ENCODE measurements at places on chromosomes 13 and 19.
A peak's percentile ranks its signal among the peaks of the same experiment; 100 is the strongest.

DNA sequence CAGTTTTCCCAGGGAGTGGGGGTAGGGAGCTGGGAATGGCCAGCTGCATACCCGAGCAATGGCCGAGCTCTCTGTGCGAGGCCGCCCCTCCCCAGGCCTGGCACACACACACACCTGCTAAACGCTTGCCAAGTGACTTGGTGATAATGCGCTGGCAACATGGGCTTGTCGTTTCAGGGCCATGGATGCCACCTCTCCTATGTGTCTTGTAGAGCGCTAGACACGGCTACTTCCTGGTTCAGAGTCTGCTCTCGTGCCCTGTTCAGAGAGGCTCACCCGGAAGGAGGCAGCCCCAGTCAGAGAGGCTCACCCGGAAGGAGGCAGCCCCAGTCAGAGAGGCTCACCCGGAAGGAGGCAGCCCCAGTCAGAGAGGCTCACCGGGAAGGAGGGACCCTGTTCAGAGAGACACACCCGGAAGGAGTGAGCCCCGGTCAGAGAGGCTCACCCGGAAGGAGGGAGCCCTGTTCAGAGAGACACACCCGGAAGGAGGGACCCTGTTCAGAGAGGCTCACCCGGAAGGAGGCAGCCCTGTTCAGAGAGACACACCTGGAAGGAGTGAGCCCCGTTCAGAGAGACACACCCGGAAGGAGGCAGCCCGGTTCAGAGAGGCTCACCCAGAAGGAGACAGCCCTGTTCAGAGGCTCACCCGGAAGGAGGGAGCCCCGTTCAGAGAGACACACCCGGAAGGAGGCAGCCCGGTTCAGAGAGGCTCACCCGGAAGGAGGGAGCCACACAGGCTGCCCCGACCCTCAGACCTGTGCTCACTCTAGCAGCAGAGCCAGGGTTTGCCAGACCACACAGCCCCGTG, 4.2 kb downstream of the ADPRHL1 start:
- DNase-seq: peak; percentile 5

GRCh38 chr13:25280396-25280795, 6.9 kb downstream of the MTMR6 start:
- DNase-seq: no peak

- no peak for DNase-seq
Observed at GRCh38 chr13:71619096-71619495, 247.9 kb downstream of the DACH1 start.

DNA sequence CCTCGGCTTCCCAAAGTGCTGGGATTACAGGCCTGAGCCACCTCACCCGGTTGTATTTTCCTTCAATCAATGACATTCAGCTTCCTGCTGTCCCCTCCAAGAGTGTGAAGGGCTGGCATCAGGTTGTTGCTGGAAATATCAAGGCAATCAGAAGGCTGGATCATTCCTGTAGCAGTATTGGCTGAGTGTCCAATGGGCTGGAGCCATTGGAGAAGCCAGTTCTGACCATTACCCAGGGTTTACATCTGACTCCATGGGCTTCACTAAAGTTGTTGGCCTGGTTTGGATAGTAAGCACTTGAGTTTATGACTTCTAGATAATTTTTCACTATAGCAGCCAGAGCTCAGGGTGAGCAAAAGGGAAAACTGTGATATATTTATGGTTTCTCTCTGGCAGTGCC, 137.0 kb downstream of the DLEU7 start:
- no peak for DNase-seq

DNA sequence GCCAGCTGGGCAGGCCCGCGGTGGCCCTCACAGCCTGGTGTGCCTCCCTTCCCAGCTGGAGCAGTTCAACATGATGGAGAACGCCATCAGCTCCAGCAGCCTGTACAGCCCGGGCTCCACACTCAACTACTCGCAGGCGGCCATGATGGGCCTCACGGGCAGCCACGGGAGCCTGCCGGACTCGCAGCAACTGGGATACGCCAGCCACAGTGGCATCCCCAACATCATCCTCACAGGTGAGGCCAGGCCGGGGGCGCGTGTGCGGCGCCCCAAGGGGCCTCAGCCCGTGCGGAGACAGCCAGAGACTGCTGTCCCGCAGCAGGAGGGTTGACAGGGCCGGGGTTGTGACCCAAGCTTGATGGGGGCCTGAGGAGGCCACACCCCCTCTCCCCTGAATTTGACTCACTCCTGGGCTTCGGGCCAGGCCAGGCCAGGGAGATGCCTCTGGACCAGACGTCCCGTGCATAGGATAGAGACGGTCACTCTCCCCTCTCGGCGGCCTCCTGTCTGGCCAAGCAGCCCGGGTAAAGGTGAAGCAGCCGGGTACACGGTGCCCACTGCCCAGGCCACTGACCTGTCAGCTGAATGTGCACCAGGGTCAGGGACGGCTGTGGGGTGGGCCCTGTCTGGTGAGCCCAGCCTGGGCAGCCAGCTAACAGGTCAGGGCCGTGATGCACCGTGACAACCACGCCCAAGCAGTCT, 15.4 kb downstream of the COMP start:
- DNase-seq: no peak

DNA sequence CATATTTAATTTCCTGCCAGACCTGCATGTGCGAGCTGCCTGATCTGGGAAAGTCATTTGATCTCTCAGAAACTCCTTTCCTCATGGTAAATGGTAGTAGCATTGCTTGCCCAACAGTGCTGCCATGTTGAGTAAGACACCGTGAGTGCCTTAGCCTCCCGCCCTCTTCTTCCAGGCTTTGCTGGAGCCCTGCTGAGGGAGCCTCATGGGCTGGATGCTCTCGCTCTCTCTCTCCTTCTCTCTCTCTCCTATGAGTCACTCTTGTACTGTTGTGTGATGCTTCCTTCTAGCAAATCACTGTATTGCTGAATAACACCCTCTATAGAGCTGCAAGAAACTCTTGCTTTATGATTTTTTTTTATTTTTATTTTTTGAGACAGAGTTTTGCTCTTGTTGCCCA, 365.5 kb downstream of the UQCRFS1 start:
- DNase-seq: no peak

GRCh38 chr13:56412856-56413255, 727.9 kb upstream of the PRR20A start:
- no peak for DNase-seq
